ENCODE measurements at places on chromosomes 11 and 22.

DNA sequence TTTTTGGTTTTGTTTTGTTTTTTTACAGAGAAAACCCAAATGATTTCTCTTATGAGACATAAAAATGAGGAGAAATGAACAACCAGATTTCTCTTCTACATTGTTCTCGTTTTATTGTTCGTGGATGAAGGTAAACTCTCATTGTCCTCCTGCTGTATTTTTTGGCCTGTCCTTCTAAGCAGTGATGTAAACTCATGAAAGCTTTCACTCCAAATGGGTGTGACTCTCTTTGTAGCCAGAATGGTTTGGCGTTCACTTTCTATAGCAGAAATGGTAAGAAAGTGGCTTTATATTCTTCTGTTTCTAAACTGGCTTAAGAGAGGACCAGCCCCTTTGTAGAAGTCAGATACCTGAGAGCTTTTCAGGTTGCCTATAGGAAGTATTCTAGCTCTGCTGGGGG is 15.5 kb upstream of the BMAL1 start:
- no peak for DNase-seq

DNA sequence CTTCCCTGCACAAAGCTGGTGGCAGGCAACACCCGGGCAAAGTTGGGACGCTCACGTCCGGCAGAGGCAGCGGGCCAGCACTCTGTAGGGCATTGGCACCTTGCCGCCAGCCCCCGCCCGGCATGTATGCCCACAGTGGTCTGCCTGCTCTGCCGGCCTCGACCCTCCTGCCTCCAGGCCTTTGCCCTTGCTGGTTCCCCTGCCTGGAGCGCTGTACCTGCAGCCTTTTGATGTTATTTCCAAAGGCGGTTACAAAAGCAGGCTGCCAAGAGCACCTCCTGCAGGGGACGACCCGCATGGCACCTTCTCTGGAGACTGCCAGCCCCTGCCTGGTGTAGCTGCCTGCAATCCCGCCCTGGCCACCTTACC is 56.5 kb upstream of the SHISAL1 start:
- no peak for DNase-seq

DNA sequence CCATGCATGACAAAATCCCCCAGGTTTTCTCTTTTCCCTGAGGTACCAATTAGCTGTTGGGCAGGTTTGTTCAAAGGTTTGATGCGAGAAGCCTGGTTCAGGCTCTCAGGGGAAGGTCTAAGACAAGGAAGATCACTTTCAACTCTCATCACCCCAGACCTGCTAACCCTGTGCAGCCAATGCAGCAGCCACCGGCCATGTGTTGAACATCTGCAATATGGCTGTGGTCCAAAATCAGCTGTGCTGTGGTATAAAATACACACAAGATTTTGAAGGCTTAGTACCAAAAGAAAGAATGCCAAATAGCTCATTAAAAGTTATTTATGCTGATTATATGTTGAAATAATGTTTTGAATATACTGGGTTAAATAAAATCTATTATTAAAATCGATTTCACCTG is 58.5 kb downstream of the SMCO4 start:
- DNase-seq: no peak

- no peak for DNase-seq
Observed at GRCh38 chr11:7079545-7080135, 9.2 kb upstream of the RBMXL2 start.

DNA sequence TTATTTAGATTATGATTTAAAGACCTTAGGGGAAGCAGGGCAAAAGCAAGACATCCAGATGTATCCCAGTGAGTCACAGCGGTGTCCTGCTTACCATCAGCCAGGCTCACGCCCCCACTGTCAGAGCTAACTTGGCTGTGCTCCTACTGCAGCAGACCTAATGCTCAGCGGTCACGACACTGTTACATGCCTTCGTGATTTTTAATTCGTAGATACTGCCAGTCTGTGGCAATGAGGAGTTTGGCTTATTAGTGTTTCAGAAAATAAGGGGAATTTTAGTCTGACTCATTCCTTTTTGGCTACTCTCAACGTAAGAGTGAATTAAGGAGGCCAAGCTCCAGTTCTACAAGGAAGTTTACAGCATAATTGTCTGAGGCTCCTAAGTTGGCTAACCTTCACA is 22.7 kb downstream of the EFCAB6 start:
- no peak for DNase-seq

DNA sequence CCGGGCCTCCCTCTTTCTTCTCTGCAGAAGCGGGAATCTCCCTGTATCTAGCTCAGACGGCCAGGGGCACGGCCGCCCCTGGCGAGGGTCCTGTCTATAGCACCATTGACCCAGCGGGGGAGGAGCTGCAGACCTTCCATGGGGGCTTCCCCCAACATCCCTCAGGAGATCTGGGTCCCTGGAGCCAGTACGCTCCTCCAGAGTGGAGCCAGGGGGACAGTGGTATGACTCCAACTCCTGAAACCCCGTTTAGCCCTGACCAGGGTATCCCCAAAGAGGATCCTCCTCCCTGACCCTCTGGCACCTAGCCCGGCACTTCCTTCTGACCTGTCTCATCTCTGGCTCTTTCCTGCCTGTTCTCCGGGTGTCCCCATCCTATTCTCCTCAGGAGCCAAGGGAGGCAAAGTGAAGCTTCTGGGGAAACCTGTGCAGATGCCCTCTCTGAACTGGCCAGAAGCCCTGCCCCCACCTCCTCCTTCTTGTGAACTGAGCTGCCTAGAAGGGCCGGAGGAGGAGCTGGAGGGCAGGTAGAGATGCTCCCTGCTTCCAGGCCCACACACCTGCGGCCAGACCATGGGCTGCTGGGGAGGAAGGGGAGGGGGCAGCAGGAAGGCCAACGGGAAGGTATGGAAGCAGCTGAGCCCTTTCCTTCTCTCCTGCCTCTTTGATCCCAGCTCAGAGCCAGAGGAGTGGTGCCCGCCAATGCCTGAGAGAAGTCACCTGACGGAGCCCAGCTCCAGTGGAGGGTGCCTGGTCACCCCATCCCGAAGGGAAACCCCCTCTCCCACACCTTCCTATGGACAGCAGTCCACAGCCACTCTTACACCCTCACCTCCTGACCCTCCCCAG is 12.9 kb downstream of the ROBO3 start:
- no peak for DNase-seq

DNA sequence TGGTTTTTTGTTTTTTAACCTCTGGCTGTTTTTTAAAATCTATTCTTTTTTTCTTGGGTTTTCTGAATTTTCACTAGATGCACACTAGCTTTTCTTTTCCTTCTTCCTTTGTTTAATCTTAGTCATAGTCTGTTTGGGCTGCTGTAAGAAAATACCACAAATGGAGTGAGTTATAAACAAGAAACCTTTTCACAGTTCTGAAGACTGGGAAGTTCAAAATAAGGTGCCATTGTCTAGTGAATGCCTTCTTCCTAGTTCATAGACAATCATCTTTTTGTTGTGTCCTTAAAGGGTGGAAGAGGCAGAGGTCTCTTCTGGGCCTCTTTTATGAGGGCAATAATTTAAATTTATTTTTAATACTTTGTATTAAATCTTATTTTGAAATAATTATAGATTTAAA is 532.9 kb upstream of the ANO5 start:
- DNase-seq: no peak

DNA sequence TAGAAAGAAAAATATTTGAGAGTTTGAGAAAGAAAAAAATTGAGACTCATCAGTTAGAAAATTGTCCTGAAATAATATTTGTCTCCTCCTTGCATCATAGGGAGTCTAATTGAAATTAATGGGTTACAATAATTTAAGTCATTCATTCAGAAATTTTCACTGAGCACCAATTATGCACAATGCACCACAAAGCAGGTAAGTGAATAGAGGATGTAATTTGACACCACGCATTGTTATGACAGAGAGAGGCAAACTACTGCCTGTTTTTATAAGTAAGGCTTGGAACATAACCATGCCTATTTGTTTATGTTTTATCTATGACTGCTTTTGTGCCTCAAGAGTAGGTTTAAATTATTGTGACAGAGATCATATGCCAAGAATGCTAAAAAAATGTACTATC is 537.9 kb upstream of the FAT3 start:
- DNase-seq: no peak

GRCh38 chr11:117544130-117544800 is 216.6 kb downstream of the CEP164 start:
- no peak for DNase-seq

- no peak for DNase-seq
Observed at GRCh38 chr22:20646415-20646814, 127.5 kb upstream of the SERPIND1 start.

DNA sequence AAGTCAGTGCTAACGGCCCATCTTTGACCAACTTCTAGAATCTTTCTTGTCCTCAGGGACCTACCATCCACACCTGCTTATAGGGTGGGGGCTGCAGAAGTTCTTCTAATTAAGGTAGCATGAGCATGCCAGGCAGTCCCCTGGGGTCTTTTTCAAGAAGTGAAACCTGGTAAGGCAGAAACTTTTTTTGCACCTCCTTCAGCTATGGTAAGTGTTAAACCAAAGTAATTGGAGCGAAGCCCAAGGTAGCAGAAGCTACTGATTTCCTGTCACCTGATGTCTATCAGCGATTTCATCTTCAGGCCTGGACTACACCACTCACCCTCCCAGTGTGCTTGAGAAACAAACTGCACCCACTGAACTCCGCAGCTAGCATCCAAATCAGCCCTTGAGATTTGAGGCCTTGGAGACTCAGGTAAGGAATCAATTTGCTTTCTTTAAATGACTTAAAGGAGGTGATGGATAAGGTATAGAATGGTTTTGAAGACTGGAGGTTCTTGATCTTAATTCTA is at the start of gene MS4A1:
MS4A1 (plus strand) TSS at position 317 of the 512 bp plus-strand sequence. CDS start 6,528 bp downstream, outside the sequence.
- no peak for DNase-seq

DNA sequence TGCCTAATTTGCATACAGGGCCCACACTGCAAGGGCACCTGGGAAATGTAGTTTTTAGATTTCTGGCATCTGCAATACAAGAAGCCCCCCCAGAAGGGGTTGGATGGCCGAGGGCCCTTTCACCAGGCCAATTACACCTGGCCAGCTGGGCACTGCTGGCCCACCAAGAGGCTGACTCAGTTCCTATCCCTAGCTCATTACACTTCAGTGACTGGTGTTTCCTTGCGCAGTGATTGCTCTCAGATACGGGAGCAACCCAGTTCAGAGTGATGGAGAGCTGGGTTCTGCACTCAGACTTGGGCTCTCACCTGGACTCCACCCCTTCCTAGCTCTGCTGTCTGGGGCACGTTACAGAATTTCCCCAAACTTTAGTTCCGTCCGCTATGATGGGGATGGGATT is 81.1 kb upstream of the SHANK2 start:
- DNase-seq: no peak

DNA sequence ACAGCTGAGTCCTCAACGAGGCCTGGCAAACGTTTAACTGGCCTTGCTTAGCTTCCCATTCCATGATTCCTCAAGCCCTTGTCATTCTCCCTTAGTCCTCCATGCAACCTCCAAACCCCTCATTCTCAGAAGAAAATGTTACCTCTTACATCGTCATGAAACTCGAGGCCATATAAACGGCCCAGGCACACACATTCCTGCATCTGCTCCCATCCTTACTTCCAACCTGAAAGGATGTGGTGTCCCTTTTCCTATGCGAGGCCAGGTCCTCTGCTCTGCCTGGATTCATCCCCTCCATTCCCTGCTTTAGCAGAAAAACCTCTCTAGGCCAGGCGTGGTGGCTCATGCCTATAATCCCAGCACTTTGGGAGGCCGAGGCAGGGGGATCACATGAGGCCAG is 9.0 kb downstream of the MPZL3 start:
- DNase-seq: no peak
